ENCODE measurements at places on chromosomes 7 and 10.

- DNase-seq, result no peak
Observed at GRCh38 chr7:112447406-112447805, 2.9 kb upstream of the IFRD1 start.

- DNase-seq, result no peak
Observed at GRCh38 chr10:49187950-49188761, at the start of gene TMEM273. Gene TMEM273 (minus strand): TSS chr10:49188391. CDS start chr10:49188336, 55 bp downstream.

DNA sequence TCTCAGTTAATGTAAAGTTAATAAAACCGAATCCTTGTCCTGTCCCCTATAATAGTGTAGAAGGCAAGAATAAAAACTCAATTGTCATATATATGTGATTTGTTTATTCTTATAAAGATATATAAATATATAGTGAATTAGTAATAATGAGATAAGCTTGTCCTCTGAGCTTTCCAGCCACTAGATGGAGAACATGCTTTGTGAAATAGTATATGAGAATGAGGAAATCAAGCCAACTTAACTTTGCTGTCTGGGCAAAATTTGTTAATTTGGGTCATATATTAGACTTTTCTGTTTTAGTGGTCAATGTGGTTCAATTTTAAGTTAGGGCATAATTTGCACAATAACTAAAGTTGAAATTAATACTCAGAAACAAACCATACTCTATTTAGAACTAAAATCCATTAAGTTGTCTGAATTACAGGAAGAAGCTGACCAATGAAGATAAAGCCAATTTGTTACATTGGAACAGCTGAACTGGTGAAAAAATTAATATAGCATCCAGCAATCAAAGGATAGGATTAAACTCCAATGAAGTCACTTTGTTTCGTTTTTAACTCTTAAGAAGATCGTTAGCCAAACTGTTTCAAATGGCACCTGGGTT, 595.0 kb downstream of the ARL4A start:
- DNase-seq, result no peak

GRCh38 chr10:117477961-117478670, 64.4 kb upstream of the EMX2 start:
- no peak for DNase-seq

GRCh38 chr7:45590679-45591057, 16.5 kb downstream of the ADCY1 start:
- DNase-seq, result no peak

Measured in stimulated activated CD8-positive, alpha-beta memory T cell treated with anti-CD3 and anti-CD28 coated beads, Interleukin-4, amount 100 ng/mL, for 1 hour (primary cell).